MCF 10A (cell line): ENCODE measurements at places on chromosomes 16 and 17. TPM values are rescaled to one million over a fixed set of nuclear protein-coding genes. Genes with fewer than 3 reads are reported as not detected.

KRT17 gene
- total RNA-seq: 1,990 and 4,105 TPM in 2 replicates

SAT2 gene
- total RNA-seq: 66.8 and 82.7 TPM in 2 replicates

CA7 gene
- total RNA-seq: not detected in 2 replicates

C16orf74 gene
- total RNA-seq: 62.6 and 68.5 TPM in 2 replicates

CBLN1 gene
- total RNA-seq: not detected in 2 replicates

PRSS22 gene
- not detected in 2 replicates for total RNA-seq

ARHGAP27 gene
- 30.5 and 47.6 TPM in 2 replicates for total RNA-seq

GPRC5C gene
- 17.7 and 20.6 TPM in 2 replicates for total RNA-seq

DNA sequence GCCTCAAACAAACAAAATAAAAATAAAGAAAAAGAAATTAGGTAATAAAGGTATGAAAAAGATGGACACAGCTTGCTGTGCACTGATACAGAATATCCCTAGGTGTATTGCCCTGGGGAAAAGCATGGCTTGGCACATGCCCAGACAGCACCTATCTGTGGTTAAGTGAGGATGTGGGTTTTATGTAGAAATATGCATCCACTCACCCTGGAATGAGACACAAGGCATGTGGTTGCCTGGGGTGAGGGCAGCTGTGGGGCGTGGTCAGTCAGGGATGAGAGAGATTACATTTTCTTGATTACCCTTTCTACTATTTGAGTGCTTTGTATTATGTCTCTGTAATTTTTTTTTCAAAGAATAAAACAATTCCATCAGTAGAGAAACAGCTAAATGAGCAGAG, 6.9 kb downstream of the PLLP start:
- H3K27ac ChIP-seq: peak overlapping the region; percentile 89
- H3K36me3 ChIP-seq: no peaks in the 10 kb centered on the region
- H3K4me3 ChIP-seq: peak overlapping the region; percentile 53
- peak; percentile 94 for DNase-seq

DNA sequence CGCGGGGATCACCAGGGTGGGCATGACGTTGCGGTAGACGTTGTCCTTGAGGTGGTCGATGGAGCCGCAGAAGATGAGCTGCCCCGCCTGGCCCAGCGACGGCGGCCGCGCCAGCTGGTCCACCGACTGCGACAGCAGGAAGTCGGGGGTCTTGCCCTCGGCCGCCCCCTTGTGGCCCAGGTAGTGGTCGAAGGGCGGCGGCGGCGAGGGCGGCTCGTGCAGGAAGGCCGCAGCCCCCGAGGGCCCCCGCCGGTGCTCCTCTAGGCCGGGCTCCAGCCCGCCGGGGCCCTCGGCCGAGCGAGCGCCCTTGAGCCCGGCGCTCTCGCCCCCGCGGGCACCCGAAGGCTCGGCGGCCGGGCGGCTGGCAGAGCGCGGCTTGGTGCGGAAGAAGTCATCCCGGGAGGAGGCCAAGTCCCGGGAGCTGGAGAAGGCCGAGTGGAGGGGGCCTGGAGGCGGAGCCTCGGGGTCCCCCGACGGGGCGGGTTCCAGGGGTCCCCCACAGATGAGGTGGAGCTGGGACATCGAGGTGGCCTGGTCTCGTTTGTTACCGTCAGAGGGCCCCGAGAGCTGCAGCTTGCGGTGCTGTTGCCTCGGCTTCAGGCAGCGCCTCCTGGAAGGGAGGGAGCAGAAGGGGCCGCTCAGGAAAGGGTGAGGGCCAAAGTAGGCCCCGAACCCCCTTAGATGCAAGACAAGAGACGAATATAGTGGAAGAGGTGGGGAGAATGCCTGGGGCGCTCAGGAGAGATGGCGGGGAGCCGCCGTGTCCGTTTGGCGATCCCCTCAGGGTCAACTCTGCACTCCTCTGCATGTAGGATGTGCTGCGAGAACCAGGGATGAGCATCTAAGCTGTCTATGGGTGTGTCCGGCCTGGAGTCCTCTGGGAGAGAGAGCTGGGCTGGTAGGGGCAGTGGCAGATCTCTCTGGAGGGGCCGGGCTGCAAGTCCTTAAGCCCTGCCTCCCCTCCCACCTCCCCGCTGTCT, 8.8 kb downstream of the FAM171A2 start:
- H3K4me3 ChIP-seq: no peak overlapping the region
- no peaks in the 10 kb centered on the region for H3K4me1 ChIP-seq
- H3K27ac ChIP-seq: no peak overlapping the region
- DNase-seq: no peak

DNA sequence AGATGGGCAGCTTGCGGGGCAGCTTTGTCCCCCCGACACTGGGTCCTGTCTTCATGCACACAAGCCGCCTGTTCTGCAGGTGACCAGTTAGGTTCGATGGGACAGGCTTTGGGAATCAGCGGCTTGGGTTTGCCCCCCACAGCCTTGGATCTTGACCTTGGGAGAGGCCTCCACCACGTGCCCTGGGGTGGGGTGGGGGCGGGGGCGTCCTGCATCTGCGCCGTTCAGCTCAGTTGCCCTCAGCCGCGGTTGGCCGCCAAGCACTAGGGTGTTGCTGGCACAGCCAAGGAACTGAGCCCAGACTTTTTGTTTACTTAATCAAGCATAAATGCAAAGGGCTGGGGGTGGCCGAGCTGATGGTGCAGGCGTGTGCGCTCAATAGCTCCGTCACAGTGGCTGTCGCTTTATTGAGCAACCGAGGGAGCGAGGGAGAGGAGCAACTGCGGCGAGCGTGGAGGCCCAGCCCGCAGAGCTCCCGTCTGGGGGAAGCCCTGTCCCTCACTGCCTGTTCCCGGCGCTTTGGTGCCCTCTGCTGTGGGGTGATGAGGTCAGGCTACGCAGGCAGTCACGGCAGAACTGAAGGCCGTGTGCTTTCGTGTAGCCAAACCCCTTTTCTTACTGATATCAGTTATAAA, 33.9 kb downstream of the JPH3 start:
- DNase-seq: peak; percentile 93
- H3K4me1 ChIP-seq: no peaks in the 10 kb centered on the region
- no peak overlapping the region for H3K27ac ChIP-seq
- H3K27me3 ChIP-seq: peaks cover 32% of the 10 kb centered on the region

DNA sequence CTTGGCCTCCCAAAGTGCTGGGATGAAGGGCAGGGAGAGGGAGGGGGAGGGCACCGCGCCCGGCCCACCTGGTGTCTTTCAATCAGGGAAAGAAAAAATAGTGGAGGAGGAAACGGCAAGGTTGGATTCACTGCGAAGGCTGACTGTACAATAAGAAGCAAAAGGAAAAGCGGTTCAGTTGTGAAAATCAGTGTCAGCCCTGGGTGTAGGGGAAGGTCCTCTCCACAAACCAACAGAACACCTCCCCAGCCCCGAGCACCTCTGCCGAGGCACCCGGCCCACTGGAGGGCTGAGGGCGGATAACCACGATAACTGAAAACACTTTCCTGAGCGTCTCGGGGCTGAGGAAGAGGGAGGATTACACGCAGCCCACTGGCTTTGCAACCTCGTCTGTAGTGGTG, 1.4 kb upstream of the SPG7 start:
- peak overlapping the region; percentile 77 for H3K4me3 ChIP-seq
- peak overlapping the region; percentile 78 for H3K27ac ChIP-seq
- H3K36me3 ChIP-seq: peaks cover 27% of the 10 kb centered on the region

DNA sequence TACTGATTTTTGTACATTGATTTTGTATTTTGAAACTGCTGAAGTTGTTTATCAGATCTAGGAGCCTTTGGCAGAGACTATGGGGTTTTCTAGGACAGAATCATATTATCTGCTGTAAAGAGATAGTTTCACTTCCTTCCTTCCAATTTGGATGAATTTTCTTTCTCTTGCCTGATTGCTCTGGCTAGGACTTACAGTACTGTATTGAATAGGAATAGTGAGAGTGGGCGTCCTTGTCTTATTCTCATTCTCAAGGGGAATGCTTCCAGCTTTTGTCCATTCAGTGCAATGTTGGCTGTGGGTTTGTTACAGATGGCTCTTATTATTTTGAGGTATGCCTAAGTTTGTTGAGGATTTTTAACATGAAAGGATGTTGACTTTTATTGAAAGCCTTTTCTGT, 290.1 kb downstream of the MAP2K4 start:
- DNase-seq: no peak
- H3K4me1 ChIP-seq: no peaks in the 10 kb centered on the region
- H3K4me3 ChIP-seq: no peak overlapping the region

DNA sequence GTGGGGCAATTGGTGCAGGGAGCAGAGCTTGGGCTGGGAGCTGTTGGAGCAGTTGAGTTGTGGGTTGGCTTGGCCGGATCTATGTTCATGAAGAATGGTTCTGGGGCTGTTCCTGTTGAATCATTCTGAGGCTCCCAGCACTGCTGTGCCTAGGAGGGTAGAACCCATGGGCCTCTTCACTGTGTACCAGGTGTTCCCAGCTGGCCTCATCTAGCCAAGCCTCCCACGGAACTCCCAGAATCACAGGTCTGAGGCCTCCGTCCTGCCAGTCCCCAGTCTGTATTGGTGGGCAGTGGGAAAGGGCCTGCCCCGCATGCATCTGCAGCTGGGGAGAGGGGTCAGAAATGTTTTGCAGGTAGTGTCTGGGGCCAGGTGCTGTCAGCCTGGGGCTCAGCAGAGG, 74.1 kb downstream of the MPRIP start:
- H3K27me3 ChIP-seq: no peaks in the 10 kb centered on the region
- peaks cover 18% of the 10 kb centered on the region for H3K36me3 ChIP-seq
- H3K27ac ChIP-seq: peak overlapping the region; percentile 57
- no peak overlapping the region for H3K4me3 ChIP-seq

GRCh38 chr17:74198694-74199093, 4.8 kb upstream of the RPL38 start:
- H3K36me3 ChIP-seq: peaks cover 13% of the 10 kb centered on the region
- H3K27ac ChIP-seq: no peak overlapping the region
- H3K4me1 ChIP-seq: peaks cover 6% of the 10 kb centered on the region
- H3K4me3 ChIP-seq: no peak overlapping the region
- peaks cover 60% of the 10 kb centered on the region for H3K27me3 ChIP-seq

DNA sequence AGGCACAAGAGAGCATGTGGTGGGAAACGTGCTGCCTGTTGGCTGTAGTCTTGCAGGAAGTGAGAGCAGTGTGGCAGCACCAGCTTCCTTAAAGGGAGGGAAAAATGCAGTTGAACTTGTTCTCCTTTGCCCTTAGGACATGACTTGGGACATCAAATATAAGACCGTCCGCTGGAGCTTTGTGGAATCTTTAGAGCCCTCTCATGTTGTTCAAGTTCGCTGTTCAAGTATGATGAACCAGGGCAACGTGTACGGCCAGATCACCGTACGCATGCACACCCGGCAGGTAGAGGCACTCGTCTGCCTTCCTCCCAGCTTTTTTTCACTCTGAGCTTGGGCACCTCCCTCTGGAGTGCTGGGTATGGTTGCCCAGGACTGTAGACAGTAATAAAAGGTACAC, 23.3 kb downstream of the GPR179 start:
- H3K4me1 ChIP-seq: peaks cover 7% of the 10 kb centered on the region
- H3K4me3 ChIP-seq: no peak overlapping the region
- DNase-seq: no peak
- H3K27me3 ChIP-seq: no peaks in the 10 kb centered on the region
- H3K36me3 ChIP-seq: peaks cover 58% of the 10 kb centered on the region
- no peak overlapping the region for H3K27ac ChIP-seq

DNA sequence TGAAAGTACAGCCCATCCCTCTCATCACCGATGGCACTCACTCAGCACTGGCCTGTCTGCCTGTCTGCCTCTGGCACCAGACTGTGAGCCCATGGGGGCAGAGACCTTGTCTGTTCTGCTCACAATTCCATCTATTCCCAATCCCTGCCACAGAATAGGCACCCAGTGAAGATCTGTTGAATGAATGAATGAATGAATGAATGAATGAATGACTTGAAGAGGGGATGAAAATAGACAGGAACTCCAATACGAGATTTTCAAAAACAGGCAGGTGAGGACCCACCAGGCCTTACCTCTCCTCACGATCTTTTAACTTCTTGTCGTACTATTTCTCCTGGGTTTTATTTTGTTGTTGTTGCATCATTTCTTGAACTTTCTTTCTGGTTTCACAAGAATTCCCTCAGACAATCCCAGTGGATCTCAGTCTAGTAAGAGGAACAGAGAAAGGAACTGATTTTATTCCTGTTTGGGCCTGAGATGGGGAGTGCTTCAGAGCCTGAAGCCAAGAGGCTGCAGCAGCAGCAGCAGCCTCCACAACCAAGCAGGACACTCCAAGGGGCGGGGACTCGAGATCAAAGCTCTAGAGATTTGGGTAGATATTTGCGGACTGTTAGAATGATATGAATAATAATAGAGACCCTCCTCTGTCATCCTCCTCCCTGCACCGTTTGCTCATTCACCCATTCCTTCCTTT, 17.7 kb downstream of the KRT9 start:
- DNase-seq: no peak
- no peaks in the 10 kb centered on the region for H3K27me3 ChIP-seq
- no peak overlapping the region for H3K4me3 ChIP-seq
- H3K27ac ChIP-seq: no peak overlapping the region
- peaks cover 24% of the 10 kb centered on the region for H3K4me1 ChIP-seq

- no peak for DNase-seq
- H3K36me3 ChIP-seq: no peaks in the 10 kb centered on the region
- no peak overlapping the region for H3K27ac ChIP-seq
- no peaks in the 10 kb centered on the region for H3K4me1 ChIP-seq
- H3K27me3 ChIP-seq: no peaks in the 10 kb centered on the region
Measured at GRCh38 chr17:75588596-75589011, 1.0 kb downstream of the MYO15B start.

- peaks cover 100% of the 10 kb centered on the region for H3K27me3 ChIP-seq
- no peak overlapping the region for H3K4me3 ChIP-seq
- no peaks in the 10 kb centered on the region for H3K4me1 ChIP-seq
Measured at GRCh38 chr17:73500414-73500999, 143.7 kb downstream of the SDK2 start.

- DNase-seq: no peak
- H3K4me1 ChIP-seq: peaks cover 1% of the 10 kb centered on the region
- H3K36me3 ChIP-seq: peaks cover 19% of the 10 kb centered on the region
- H3K4me3 ChIP-seq: no peak overlapping the region
- no peak overlapping the region for H3K27ac ChIP-seq
Measured at GRCh38 chr16:57178793-57179212, 7.0 kb downstream of the PSME3IP1 start.
